ENCODE measurements at places on chromosomes 7 and 10.

GRCh38 chr7:74429153-74429747, 24.5 kb upstream of the GTF2IRD1 start:
- no peak for DNase-seq

GRCh38 chr10:132130286-132131265, 56.2 kb upstream of the DPYSL4 start:
- no peak for DNase-seq

DNA sequence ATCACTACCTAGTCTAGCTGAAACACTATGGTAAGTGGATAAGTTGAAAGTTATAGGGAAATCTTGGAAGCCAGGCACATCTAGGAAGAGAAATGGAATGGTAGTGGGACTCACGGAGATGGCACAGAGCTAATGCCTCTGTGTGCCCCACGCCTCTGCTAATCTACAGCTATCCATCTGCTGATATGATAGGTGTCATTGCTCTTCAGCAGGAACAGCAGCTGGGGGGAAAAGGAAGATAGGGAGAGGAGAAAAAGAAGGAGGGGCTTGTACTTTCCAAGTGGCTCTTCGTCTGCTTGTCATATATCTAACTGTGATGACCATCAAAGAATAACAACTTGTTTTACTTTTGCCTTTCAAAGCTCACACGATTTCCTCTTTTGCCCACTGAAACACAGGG, 1199.1 kb upstream of the SORCS1 start:
- DNase-seq: no peak

- DNase-seq: no peak
These were observed 42.7 kb downstream of the PRR15 start for GRCh38 chr7:29606287-29606721.

DNA sequence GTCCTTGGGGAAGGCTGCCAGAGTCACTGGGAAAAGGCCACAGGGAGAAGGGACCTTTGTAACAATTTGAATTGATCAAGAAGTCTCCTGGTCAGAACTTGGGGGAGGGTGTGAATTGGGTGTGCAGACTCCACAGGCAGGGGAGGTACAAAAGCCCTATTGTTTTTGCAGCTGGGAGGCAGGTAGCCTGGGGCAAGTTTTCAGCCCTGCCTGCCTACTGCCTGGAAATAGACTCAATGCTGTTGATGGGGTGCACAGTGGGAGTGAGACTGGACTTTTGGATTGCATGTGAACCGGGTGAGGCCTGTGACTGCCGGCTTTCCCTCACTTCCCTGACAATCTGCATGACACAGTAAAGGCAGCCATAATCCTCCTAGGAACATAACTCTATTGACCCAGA, 947.0 kb downstream of the REEP3 start:
- DNase-seq: no peak

DNA sequence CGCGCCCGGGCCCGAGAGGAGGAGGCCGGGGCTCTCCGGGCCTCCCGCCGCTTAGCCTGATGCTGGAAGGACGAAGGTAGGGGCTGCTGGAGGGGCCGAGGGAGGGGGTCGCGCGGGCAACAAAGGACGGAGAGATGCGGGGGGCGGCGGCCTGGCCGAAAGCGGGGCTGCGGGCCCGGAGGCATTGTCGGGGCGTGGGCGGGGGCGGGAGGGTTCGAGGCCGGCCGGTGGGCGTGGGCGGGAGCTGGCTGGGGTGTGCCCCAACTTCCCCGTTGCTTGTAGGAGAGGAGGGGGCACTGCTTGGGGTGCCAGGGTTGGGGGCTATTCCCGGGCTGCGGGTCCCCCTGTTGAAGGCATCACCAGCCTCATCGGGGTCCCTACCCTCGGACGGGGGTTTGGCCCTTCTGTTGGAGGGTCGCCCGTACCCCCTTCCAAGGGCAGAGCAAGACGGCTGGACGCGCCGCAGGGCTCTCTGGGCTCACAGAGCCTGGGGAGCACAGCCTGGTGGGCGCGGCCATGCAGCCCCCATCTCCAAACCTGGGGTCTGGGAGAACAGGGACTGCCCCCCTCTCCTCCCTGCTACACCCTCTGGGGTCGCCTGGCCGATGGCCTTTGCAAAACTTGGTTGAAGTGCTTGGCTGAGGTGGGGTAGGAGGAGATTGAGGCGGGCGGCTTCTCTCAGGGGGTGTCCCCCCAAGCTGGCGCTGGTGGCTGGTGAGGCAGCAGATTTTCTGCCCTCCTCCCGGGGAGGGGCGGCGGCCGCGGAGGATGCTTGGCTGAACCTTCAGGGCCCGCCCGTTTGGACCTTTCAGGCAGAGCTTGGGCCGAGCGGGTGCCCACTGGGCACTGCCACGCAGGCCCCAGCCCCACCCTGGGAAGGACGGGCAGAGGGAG, 699 bp downstream of the CLIP2 start:
- no peak for DNase-seq

DNA sequence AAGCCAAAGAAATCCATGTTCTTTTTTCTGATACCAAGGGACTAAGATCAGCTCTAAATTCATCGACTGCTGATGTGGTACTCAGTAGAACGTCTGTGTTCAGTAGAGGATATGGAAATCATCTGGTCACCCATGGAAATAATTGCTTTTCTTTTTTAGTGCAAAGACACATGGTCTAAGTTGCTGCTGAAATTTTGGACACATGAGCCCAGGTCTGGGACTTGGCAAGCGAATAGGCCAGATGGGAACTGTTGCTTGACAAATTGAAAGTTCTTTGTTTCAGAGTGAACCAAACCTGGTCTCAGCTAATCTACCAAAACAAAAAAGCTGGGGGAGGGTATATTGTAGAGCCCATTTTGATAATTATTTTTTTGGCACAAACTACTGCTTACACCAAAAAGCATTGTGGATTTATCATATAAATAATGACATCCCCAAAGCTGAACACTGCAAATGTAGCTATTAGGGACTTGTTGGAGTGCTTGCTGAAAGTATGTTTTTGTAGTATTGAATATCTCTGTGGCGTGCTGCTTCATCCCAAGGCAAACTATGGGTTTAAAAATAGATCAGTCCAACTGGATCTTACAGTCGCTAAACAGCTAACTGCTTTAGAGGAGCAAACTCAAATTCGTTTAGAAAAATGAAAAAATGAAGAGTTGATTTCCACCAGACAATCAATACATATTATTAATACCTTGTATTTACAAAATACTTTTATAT, 144.7 kb downstream of the TRIL start:
- peak; percentile 56 for DNase-seq

- DNase-seq: no peak
These were observed 70.2 kb downstream of the PDIA4 start for GRCh38 chr7:148958061-148958460.

DNA sequence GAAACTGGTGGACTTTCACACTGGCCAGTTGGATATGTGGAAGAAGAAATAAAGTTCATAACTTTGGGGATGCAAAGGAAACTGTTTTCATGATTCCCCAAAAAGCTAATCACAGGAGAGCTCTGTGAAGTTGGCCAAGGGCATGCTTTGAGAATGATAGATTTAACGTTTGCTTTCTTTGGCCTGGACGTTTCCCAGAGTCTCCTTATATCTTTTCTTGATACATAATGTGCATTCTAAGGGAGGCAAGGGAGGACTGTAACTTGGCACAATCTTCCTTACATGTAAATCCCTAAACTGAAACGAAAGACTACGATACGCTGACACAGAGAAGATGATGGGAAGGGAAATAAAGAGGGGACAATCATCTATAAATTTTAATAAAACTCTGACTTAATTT, 176.5 kb upstream of the INHBA start:
- DNase-seq: no peak

DNA sequence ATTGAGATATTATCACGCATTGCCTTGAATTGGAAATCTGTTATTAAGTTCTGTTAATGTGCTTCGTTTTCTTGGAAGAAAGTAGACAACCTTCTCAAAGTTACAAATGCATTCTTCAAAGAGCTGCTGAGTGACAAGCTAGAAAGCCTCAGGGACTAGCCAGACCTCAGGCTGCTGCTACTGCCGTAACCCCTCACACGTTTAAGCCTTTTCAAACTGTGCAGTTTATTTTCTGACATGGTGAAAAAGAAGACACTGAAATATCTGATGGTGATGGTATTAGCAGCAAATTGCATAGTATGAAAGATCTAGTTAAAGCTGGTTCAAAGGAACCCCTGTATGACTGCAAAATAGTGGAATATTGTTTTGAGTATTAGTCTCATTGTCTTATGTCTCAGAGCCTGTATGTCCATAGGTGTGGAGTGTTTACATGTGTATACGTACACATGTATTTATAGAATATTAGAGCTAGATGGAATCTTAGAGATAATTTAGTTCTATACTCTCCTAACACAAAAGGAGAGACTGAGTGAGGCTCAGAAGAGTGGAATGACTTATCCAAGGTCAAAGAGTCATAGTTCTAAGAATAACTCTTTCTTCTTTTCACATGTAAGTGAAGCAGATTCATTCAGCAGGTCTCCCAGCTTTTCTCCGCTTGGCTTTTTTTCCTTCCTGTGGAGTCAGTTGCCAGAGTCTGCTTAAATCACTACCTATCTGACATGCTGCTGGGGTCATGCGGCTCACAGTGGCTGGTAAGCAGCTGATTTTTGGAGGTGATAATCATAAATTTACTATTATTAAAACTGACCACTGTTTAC, 431.9 kb downstream of the PLXDC2 start:
- no peak for DNase-seq

- DNase-seq: no peak
These were observed 308.5 kb downstream of the EXOC4 start for GRCh38 chr7:133561396-133561795.

- no peak for DNase-seq
These were observed 114.0 kb downstream of the PTPN20 start for GRCh38 chr10:47025253-47025539.

GRCh38 chr10:72215611-72216549, at the start of the genes ANAPC16 and ASCC1:
TSS of gene ANAPC16 (plus strand) at chr10:72216012. CDS start at chr10:72223915, 7,903 bp downstream.
TSS of gene ASCC1 (minus strand) at chr10:72216276. CDS start at chr10:72213298, 2,978 bp downstream.
- DNase-seq: peak; percentile 82

DNA sequence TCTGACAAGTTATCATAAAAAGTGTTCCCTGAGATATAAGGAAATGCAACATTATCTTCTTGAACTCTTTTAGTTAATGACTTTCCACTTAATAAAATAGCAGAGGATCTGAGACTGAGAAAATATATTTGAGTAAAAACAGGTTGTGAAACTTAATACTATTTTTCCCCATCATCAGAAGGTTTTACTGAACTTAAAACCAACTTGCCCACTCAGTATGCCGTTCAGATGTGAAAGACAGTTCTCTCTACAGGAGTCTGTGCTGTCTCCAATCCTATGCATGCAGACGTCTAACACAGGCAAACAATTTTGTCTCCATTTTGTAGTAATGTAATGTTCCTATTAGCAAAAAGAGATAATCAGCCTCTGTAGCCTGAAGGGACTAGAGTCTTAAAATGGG, 38.2 kb upstream of the CYP2C18 start:
- DNase-seq: no peak

DNA sequence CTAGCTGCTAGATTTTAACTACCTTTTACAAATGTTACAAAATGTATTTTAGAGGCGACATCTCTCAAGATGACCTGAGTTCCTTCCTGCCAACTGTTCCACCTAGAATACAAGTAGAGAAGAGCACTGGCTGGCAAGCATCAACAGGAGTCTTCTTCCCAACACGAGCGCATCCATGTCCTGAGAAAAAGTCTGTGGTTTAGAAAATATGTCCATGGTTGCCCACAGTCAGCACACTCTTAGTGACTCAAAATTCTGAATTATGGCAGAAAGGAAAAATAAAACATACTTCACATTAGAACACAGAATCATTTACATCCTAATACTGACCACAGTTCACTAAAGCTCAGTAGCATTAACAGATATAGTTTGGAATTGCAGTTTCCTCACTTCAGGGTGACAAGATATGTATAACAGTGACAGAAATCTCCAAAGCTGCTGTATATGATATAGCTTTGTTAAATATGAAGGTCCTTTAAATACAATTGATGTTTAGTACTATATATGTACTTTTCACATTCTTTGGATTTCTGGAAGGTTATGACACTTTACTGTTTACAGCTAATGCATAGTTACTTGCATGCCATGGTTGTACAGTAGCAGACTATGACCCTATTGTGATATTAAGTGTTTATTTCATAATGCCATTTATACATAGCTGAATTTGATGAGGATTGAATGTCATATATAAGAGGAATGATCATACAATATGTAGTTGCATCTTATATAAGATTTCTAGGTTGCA, 327.1 kb downstream of the GFRA1 start:
- DNase-seq: no peak

- no peak for DNase-seq
These were observed 75.4 kb upstream of the PDSS1 start for GRCh38 chr10:26621889-26622711.

DNA sequence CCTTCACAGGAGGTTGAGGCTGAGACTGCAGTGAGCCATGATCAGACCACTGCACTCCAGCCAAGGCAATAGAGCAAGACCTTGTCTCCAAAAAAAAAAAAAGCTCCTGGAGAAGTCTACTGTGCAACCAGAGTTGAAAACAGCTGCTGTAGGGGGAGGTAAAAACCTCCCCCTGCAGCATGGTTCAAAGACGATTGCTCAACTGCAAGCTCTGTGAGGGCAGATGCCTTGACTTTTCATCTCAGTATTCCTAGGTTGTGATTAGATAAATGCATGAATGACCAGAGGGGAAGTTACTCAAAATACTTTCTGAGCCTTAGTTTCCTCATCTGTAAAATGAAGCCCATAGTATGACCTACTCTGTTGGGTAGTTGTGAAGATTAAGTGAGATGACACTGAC, 25.0 kb upstream of the PPA1 start:
- no peak for DNase-seq

GRCh38 chr10:71391701-71392100, 5.0 kb upstream of the CDH23 start:
- DNase-seq: peak; percentile 74

GRCh38 chr10:121048749-121049148, 197.6 kb downstream of the WDR11 start:
- no peak for DNase-seq

DNA sequence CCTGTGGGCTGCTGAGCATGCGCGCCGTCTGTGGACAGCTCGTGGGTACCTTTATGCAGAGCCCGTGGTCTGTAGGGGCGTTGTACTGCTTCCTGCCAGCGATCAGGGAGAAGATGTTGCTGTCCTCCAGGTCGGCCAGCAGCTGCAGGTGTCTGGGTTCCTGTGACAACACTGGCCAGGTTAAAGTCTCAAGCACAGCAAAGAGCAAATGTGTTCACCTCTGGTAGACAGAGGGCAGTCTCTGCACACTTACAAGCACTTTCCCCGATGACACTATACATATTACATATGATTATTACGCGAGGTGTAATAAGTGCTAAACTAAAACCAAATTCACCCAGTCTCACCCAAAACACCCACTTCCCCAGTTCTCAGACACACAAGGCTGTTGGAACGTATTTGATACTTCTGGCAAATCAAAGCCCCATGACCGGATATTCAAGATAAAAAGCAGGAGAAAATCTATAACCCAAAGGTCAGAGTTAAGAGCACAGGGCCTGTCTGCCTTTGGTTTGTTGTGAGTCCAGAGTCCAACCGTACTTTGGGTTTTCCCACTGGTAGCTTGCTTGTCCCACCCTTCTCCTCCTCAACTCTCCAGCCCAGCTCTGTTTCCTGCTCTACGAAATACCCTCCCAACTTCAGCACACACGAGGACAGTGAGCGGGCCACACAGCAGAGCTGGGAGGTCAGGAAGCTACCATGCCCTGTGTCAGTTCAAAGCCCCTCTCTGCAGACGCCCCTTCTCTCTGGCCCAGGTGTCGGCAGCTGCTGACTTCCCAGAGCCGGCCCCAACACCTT, 49.7 kb upstream of the DDC start:
- DNase-seq: no peak
